Heart left ventricle (tissue), 16 donors: ENCODE measurements at places on chromosomes 12 and 14. TPM values are rescaled to one million over a fixed set of nuclear protein-coding genes. Genes with fewer than 3 reads are reported as not detected.

- DNase-seq, result no peak
Observed at GRCh38 chr12:42985506-42985905, 396.0 kb upstream of the PRICKLE1 start.

DNA sequence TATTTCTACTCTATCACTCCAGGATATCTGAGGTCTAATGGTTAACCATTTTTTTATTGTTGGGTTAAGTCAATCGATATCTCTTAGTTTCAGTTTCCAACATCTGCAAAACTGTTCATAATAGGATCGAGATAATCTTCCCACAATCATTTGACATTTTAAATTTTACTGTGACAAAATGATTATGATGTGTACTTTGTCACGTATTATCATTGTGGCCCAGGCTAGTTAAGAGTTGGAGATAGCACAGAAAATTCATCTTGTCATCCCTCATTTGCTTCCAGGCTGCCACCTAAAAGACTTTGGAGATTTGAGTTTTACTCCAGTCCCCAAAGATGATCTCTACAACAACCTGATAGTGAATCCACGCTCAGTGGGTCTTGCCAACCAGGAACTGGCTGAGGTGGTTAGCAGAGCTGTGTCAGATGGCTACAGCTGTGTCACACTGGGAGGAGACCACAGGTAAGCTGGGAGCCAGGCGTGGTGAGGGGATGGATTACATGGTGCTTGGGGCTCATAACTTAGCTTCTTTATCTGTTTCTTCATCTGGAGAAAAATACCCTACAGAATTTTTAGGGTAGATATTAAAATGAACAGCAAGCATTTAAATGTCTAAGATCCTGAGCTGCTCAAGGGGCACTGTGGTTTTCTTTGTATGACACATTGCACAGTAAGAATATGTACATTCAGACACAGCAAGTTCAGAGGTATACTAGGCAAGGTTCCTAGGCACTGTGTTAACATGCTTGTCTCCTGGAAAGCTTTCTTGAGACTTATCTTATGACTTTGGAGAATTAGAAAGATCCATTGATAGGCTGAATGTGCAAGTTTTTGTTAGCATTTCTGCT is 22.4 kb downstream of the ARG2 start:
- DNase-seq, result no peak

- no peak for DNase-seq
Observed at GRCh38 chr12:126811391-126811790, 1455.6 kb upstream of the TMEM132C start.

TMPRSS12 gene
- total RNA-seq, result not detected

- DNase-seq, result no peak
Observed at GRCh38 chr12:59823567-59823966, 227.7 kb downstream of the SLC16A7 start.

DNA sequence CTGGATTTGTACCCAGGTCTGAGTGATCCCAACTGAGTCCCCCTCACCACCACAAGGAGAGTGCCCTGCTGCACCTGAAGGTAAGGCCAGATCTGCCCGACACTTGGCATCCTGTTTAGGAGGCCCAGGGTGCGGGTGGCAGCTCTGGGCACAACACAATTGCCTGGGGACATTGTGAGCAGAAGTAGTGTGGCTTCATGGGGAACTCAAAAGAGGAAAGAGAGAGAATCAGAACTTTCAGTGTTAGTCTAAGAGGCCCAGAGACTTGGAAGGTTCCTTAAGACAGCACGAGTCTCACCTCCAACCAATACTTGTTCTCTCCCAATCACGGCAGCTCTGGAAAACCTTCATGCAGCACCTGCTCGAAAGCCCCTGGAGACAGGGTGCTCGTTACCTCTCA is 6.6 kb upstream of the SLC8B1 start:
- no peak for DNase-seq

DNA sequence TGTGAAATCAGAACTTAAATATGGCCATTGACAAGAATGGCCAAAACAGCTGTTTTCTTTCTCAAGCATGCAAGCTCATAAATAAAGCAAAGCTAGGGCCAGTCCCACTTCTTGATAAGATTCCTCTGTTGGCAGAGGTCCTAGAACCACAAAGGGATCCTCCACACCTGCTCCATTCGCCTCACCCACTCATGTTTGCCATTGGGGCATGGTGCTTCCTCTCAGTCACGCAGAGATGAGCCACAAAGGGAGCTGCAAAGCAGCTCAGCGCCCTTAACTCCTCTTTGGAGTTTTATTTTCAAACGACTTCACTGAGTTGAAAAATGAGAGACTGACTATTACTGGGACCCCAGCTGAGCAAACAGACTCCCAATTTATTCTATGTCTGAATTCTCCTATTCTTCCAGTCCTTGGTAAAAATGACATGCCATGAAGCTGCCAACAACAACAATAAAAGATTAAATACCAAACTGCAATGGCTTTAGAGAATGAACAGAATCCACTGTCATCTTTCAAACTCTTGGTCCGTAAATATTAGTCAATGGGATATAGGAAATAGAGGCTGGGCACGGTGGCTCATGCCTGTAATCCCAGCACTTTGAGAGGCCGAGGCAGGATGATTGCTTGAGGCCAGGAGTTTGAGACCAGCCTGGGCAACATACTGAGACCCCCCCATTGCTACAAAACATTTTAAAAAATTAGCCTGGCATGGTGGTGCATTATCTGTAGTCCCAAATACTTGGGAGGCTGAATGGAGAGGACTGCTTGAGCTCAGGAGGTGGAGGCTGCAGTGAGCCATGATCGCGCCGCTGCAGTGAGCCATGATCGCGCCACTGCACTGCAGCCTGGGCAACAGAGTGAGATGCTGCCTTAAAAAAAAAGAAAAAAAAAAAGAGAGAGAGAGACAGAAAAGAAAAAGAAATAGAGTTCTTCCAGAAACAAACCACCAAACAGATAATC is 16.4 kb downstream of the MANSC1 start:
- DNase-seq, result no peak

SMAGP gene
- total RNA-seq, result 3.8 TPM

DNA sequence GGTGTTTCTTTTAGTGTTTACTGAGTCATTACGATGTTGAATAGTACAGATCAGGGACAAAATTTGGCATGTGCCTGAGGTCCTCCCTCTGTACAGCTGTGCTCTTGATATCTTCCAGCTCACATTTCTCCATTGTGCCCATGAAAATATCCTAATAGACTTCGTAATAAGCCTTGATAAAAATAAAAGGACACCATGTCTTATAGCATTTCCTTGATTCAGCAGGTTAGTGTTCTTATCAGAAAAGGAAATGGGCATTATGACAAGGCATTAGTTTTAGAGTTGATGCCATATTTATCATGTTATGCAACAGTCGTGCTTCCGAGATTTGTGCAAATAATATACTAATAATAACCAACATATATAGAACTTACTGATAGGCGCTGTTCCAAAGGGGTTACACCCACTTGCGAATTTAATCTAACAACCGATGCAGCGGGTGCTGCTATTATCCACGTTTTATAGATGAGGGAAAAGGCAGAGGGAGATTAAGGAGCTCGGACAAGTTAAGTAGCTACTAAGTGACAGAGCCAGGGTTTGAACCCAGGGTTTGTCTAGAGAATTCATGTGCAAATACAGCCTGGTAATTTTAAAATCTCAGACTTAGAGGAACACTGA is 15.1 kb upstream of the WNK1 start:
- no peak for DNase-seq

DNA sequence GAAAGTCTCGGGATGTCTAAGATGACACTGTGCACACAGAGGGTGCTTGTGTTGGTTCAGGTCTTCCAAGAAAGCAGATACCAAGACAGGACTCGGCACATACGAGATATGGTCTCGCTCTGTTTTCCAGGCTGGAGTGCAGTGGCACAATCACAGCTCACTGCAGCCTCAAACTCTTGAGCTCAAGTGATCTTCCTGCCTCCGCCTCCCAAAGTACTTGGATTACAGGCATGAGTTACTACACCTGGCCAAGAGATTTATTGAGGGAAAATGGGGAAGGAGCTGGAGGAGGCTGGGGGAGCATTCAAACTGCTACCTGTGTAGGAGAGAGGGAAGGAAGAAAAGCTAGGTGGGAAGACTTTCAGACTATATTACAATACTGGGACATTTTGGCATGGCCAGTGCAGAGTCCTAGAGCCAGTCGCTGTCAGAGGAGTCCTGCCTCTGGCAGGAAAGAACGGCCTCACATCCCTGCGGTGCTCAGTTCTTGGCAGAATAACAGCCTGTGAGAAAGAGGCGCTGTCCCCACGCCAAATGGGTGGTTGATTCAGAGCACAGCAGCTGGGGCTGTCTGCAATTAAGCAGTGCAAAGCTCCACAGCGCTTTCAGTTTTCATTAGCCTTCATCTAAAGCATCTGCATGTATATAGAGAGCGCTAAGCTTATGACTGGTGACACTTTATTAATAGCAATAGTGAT is 18.3 kb downstream of the SLC17A8 start:
- DNase-seq, result peak; percentile 70

DNA sequence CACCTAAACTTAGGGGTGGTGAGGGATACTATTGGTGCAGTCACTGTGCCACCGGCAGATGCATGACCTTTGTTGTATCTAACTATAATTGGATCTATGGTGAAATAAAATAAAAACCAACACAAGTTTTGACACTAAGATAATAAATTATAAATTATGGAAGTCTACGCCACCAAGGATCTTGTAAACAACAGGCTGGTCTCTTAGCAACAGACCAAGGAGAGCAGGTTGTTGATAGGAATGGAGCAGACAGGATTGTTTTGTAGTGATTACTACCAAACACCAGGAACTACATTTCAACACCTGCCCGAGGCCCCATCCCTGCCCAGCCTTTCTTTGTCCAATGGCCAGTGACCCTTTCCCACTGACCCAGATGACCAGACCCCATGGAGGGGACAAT is 1178.0 kb downstream of the VRK1 start:
- DNase-seq, result no peak
